ENCODE measurements at places on chromosomes 2 and 18.

- peak; percentile 27 for DNase-seq
These were observed 90.3 kb downstream of the OLA1 start for GRCh38 chr2:174158003-174158402.

DNA sequence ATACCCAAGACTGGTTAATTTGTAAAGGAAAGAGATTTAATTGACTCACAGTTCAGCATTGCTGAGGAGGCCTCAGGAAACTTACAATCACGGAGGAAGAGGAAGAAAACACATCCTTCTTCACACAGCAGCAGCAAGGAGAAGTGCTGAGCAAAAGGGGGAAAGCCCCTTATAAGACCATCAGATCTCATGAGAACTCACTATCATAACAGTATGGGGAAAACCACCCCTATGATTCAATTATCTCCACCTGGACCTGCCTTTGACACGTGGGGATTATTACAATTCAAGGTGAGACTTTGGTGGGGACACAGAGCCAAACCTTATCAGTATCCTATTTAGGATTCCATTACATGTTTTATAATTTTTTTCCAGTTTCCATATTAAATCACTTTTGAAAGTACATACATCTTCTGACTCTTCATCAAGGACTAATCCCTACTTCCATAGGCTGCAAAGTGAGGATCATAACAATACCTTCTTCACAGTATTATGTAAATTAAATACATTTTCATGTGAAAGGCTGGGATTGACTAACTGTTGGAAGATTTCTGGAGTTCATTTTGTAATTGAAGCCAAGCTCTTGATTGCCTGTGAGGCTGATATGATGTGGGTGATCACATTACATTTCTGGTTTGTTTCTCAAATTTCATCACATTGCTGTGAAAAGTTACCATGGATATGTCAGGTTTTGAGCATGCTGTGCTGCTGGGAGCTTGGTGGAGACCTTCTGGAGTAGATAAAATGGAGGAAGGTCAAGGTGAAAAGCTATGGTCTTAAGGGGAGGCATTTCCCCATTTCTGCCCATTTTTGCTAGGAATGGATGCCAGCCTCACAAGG is 31.7 kb upstream of the CERS6 start:
- no peak for DNase-seq

GRCh38 chr2:18154259-18154658 is 275.8 kb downstream of the KCNS3 start:
- DNase-seq: no peak

GRCh38 chr2:22970991-22971390 is 414.0 kb upstream of the KLHL29 start:
- DNase-seq: no peak

- no peak for DNase-seq
These were observed 65.6 kb downstream of the SH3RF3 start for GRCh38 chr2:109194620-109194937.

All from NCI-H1694 treated with DMSO at 0.1 percent for 48 hours (cell line).